Diencephalon (tissue), 1 donor: ENCODE measurements at places on chromosomes 6 and 20. TPM values are rescaled to one million over a fixed set of nuclear protein-coding genes. Genes with fewer than 3 reads are reported as not detected.

ABHD16B gene
- not detected for total RNA-seq

FAM184A gene
- total RNA-seq, result 40.8 TPM

WFDC12 gene
- total RNA-seq, result not detected

RIMS4 gene
- total RNA-seq, result 48.2 TPM

PRRT1 gene
- 0.69 TPM for total RNA-seq

RSPH9 gene
- 6.0 TPM for total RNA-seq

ERGIC3 gene
- total RNA-seq, result 212 TPM

LY6G6F gene
- not detected for total RNA-seq

TMEM244 gene
- total RNA-seq, result not detected

BHLHE23 gene
- total RNA-seq, result not detected

TRAPPC3L gene
- total RNA-seq, result 0.69 TPM

EEF1A2 gene
- total RNA-seq, result 313 TPM

CBLN4 gene
- total RNA-seq, result 44.1 TPM

NKX2-2 gene
- total RNA-seq, result 3.5 TPM

DLL1 gene
- 11.3 TPM for total RNA-seq

HEY2 gene
- total RNA-seq, result 2.8 TPM

NNAT gene
- total RNA-seq, result 576 TPM

PPP1R3G gene
- 3.7 TPM for total RNA-seq

COL9A3 gene
- total RNA-seq, result 7.8 TPM

BACH2 gene
- 20.3 TPM for total RNA-seq

CAPN11 gene
- not detected for total RNA-seq

NOTCH4 gene
- total RNA-seq, result 8.8 TPM

FKBP5 gene
- total RNA-seq, result 3.2 TPM

TAAR8 gene
- not detected for total RNA-seq
